CD14-positive monocyte (primary cell): ENCODE measurements at places on chromosomes 4 and X.

GRCh38 chr4:3423406-3423805 is 18.4 kb upstream of the HGFAC start:
- H3K4me3 ChIP-seq, result no peak overlapping the region
- no peaks in the 10 kb centered on the region for H3K27me3 ChIP-seq
- no peak for DNase-seq
- no peak overlapping the region for H3K27ac ChIP-seq
- H3K4me1 ChIP-seq, result no peaks in the 10 kb centered on the region

DNA sequence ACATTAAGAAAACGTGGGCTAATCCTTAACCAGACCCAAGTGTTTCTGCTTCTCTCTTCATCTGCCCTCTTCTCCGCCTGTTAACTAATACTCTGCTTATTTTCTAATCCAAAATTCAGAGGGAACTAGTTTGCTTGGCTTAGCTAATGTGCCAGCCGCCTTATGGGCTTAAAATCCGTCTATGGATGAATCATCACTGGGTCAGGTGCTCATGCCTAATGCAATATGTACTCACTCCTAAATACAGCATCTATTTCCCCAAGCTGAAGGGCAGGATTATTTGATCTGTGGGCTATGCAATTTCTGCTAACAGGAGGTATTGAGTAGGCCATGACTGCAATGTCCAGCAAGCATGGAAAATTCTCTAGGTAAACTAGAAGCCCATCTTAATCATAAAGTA is 12.4 kb downstream of the DYNLT3 start:
- peaks cover 2% of the 10 kb centered on the region for H3K4me1 ChIP-seq
- H3K36me3 ChIP-seq, result no peaks in the 10 kb centered on the region
- H3K4me3 ChIP-seq, result no peak overlapping the region
- no peak overlapping the region for H3K27ac ChIP-seq
- H3K27me3 ChIP-seq, result no peaks in the 10 kb centered on the region

DNA sequence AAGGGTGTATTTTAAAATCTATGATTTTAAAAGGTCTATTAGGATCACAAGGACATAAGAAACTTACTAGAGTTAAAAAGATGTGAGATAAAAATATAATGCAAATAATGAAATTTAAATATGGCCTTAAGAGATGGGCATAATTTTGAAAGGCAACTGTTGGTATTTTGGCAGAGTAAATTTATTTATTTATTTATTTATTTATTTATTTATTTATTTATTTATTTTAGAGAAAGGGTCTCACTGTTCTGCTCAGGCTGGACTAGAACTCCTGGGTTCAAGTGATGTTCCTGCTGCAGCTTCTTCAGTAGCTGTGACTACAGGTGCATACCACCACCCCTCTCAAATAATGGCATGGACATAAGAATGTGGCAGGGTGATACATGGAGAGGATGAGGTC is 932.1 kb upstream of the LCORL start:
- no peaks in the 10 kb centered on the region for H3K27me3 ChIP-seq
- H3K36me3 ChIP-seq, result no peaks in the 10 kb centered on the region
- no peaks in the 10 kb centered on the region for H3K4me1 ChIP-seq
- H3K27ac ChIP-seq, result no peak overlapping the region
- no peak overlapping the region for H3K4me3 ChIP-seq
- DNase-seq, result no peak

GRCh38 chr4:151313306-151314009 is 11.9 kb downstream of the SH3D19 start:
- no peaks in the 10 kb centered on the region for H3K36me3 ChIP-seq
- no peak overlapping the region for H3K27ac ChIP-seq
- H3K27me3 ChIP-seq, result no peaks in the 10 kb centered on the region
- H3K4me3 ChIP-seq, result no peak overlapping the region
- no peak for DNase-seq

DNA sequence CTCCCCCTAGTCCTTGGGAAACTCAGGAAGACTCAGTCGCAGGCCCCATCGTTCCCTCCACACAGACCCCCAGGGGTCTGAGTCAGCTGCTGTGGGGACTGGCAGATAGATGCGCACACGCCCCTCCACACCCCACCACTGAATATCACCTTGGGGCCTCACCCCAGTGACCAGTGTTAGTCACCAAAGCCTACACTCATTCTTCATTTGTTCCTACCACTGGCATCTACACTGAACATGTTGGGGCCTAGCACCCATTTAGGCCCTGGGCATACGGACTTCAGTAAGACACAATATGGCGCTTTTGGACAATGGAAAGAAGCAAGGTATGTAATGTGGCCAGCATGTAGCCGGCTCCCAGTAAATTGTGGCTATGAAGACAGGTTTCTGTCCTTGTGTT is 154.1 kb upstream of the PJA1 start:
- H3K27me3 ChIP-seq, result no peaks in the 10 kb centered on the region
- H3K36me3 ChIP-seq, result no peaks in the 10 kb centered on the region
- no peak for DNase-seq
- no peak overlapping the region for H3K27ac ChIP-seq
- no peak overlapping the region for H3K4me3 ChIP-seq
- H3K4me1 ChIP-seq, result no peaks in the 10 kb centered on the region

DNA sequence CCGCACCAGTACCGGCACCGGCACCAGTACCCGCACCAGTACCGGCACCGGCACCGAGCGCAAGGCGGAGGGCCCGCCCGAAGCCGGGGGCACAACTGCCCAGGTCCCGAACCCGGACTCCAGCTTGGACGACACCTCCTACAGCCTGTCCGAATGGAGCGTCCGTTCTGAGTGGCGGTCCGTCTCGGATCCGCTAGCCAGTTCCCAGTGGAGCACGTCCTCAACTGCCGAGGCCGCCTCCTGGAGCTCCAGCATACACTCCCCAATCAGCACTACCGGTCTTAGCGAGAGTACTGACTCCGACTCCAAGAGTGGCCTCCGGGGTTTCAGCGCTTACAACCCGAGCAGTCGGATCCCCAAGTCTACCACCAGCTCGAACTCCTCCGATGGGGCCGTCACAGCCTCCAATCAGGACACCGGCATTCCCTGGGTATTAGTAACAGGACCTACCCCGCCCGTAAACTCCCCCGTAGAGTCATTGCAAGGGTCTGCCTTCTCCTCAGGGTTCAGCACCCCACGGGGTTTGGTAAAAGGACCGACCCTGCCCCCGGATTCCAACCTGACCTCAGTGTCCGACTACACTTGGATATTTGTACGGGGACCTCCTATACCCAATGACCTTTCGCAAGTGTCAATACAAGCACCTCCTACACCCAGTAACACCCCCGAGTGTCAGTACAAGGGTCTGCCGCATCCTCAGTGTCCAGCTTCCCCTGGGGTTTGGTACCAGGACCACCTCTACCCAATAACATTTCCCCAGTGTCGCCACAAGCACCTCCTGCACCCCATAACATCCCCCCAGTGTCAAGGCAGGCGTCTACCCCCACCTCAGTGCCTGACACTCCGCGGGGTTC is 721 bp upstream of the MAOA start:
- H3K4me1 ChIP-seq, result peaks cover 12% of the 10 kb centered on the region
- H3K4me3 ChIP-seq, result peak overlapping the region; percentile 65
- no peak overlapping the region for H3K27ac ChIP-seq
- peak; percentile 26 for DNase-seq
- no peaks in the 10 kb centered on the region for H3K27me3 ChIP-seq
- no peaks in the 10 kb centered on the region for H3K36me3 ChIP-seq

DNA sequence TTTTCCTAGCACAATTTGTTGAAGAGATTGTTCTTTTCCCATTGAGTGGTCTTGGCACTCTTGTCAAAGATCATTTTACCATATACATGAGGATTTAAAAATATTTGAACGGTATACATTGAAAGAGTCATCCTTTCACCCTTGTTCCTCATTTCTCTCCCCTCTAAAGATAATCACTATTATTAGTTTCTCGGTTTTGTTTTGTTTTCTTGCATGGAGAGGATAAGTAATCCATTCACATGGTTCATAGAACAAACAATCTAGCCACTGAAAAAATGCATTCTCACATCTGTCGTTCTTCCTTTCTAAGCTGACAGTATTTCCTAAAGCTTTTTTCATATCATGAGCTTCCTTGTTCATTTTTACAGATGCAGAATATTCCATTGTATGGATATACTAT is 39.2 kb upstream of the MSMO1 start:
- peaks cover 26% of the 10 kb centered on the region for H3K4me1 ChIP-seq
- DNase-seq, result no peak

DNA sequence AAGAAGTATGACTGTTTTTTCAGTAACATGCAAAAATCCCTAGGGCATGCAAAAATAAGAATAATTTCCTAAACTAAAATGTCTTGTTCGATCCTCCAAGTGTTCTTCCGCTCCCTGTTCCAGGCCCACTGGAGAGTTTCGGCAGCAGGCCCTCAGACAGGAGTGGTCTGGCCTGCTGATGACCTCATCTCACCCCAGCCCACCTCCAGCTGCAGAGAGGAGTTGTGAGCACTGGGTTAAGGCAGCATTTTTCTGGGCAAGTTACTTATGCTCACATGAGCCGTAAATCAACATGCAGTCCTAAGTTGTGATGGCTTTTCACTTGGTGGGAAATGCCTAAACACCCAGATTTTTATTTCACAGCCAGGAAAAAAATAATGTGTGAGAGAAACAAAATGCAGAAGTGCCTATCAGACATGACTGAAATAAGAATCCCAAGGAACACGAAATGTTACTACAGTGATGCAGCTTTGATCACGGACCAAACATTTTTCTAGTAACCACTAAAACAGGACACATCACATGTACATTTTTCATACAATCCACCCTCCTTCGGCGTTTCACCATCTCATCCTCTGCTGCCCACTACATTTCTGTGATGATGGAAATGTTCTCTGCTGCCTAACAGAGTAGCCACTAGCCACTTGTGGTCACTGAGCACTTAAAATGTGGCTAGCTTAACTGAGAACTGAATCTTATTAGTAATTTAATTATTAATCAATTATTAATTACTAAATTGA is 153.3 kb upstream of the TBL1X start:
- no peak overlapping the region for H3K27ac ChIP-seq
- DNase-seq, result no peak
- H3K4me1 ChIP-seq, result peaks cover 20% of the 10 kb centered on the region
- no peaks in the 10 kb centered on the region for H3K27me3 ChIP-seq
- H3K36me3 ChIP-seq, result no peaks in the 10 kb centered on the region

DNA sequence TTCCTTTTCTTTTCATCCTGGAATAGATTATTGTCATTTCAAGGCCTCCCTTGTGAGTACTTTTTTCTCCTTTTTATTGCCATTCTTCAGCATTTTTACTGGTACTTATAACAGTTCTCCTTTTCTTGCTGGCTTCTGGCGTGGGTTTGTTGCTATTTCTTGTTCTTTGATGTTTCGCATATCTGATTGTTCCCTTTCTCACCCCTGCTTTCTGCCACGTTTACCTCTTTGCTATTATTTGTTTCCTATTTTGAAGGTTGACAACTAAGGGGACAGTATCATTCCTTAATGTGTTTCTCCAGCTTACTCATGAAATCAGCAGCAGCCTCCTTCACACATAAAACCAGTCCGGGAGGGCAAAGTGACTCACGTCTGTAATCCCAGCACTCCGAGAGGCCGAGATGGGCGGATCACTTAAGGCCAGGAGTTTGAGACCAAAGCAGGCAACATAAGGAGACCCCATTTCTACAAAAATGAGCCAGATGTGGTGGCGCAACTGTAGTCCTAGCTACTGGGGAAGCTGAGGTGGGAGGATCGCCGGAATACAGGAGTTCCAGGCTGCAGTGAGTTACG is 72.6 kb downstream of the DMD start:
- no peaks in the 10 kb centered on the region for H3K27me3 ChIP-seq
- H3K27ac ChIP-seq, result no peak overlapping the region
- no peaks in the 10 kb centered on the region for H3K4me1 ChIP-seq
- no peak for DNase-seq
- no peak overlapping the region for H3K4me3 ChIP-seq
- no peaks in the 10 kb centered on the region for H3K36me3 ChIP-seq

- H3K27me3 ChIP-seq, result no peaks in the 10 kb centered on the region
- DNase-seq, result no peak
- no peak overlapping the region for H3K27ac ChIP-seq
- H3K4me3 ChIP-seq, result no peak overlapping the region
Measured at GRCh38 chrX:86215260-86215659, 67.0 kb downstream of the DACH2 start.

- DNase-seq, result no peak
- peaks cover 2% of the 10 kb centered on the region for H3K4me1 ChIP-seq
- H3K27ac ChIP-seq, result no peak overlapping the region
- no peak overlapping the region for H3K4me3 ChIP-seq
- no peaks in the 10 kb centered on the region for H3K27me3 ChIP-seq
Measured at GRCh38 chrX:136866337-136867095, 14.0 kb downstream of the RBMX start.

DNA sequence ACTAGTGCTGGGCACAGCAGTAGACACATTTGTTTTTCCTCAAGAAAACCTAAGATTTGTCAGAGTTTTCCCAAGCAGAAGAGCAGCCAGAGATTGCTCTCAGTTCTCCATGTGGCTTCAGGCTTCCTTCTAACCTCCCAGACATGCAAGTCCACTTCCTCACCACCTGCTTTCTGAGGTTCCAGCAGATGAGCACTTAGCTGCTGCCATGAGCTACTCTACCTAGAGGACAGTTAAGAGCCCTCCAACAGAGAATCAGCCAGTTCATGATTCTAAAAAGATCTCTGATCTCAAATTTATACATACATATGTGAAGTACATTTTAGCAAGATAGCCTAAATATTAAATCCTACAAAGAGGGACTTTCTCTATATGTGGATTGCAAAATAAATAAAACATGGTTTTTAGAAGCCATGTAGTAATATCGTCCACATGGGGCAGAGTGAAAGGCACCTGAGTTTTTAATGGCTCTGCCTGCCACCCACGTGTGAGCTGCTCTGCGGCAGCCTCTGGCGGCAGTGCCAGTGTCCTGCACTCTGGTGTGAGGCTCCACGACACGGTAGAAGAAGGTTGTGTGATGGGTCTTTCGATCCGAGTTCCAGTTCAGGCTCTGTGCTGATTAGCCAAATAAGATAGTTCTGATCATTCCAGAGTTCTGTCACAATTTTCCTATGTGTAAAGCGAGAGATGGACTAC is 10.3 kb downstream of the CYP4V2 start:
- no peaks in the 10 kb centered on the region for H3K36me3 ChIP-seq
- no peaks in the 10 kb centered on the region for H3K27me3 ChIP-seq
- no peak overlapping the region for H3K4me3 ChIP-seq
- no peaks in the 10 kb centered on the region for H3K4me1 ChIP-seq
- DNase-seq, result peak; percentile 21
- H3K27ac ChIP-seq, result no peak overlapping the region

DNA sequence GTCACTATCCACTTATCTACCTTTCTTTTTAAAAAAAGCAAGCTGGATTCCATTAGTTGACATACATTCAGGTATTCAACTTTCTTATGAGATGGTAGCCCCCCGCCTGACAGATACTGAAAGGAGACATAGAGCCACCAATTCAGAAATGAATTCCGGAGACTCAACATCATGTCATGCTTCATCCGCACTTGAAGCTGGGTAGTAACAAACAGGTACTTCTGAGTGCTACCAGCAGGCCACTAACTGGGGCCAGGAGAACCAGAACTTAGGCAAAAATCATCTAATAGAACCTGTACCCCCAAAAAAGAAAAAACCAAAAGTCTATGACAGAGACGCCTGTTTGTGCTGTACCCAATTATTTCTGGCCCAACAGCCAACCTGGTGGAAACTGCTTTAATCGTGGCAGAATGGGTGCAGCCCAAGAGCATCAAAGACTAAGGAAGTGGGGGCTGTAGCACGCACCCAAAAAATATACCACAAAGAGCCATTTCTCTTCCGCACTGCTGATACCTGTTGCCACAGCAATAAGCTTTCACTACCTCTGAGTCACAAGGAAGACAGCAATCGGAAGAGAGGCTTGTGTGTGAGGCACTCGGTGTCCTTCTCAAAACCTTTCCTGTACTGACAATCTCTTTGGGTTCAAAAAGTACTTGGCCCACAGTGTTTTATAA is 84.8 kb downstream of the AFAP1 start:
- H3K27me3 ChIP-seq, result no peaks in the 10 kb centered on the region
- no peak for DNase-seq
- no peaks in the 10 kb centered on the region for H3K36me3 ChIP-seq
